ENCODE measurements at places on chromosomes 5 and 9.
A peak's percentile ranks its signal among the peaks of the same experiment; 100 is the strongest.

DNA sequence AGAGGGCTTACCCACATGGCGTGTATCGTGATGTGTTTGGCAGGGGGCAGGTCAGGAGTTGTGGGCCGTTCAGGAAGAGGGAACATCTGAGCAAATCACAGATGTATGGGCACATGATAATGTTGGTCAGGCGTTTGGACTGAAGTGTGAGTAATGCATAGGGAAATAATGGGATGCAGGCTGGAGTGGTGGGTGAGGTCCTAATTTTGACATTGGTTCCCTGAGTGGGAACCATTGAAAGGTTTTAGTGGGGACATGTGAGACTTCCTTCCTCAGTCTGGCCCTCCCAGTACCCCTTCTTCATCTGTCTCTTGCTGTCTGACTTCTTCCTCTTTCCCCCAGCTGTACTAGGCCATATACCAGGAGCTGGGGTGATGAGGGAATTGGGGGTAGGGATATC lies 7.6 kb downstream of the OTULIN start:
- no peak for DNase-seq

- DNase-seq, result no peak
These were observed 147.5 kb upstream of the FGF10 start for GRCh38 chr5:44536650-44537260.

DNA sequence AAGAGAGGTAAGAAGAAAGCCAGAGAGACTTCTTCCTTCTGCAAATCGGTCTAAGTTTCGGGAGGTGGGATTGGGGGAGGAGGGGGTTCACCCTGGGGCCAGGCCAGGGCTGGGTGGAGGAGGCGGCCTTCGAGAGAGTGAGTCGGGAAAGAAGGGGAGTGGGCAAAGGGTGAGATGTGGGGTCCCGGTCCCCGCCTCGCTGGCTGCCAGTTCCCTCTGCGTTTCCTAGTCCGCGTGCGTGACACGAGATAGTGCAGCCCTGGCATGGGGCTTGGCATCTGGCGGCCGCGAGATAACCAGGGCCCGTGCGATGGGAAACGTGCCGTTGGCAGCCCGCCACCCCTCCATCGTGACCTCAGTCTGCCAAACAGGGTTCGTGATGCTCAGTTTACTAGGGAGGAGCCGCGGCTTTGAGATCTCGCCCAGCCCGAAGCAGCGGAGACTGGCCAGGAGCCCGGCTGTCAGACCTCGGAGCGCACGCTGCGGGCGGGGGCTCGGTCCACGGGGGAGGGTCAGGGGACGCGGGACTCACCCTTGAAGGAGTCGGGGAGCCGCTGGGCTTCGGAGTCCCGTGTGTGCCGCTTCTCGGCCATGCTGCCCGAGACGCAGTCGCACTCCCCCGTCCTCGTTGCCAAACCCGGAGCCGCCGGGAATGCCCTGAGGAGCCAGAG lies at the start of gene STOM:
STOM (minus strand) TSS at position 656 of the 671 bp plus-strand sequence; CDS start at position 593, 63 bp downstream.
- DNase-seq, result peak; percentile 40

DNA sequence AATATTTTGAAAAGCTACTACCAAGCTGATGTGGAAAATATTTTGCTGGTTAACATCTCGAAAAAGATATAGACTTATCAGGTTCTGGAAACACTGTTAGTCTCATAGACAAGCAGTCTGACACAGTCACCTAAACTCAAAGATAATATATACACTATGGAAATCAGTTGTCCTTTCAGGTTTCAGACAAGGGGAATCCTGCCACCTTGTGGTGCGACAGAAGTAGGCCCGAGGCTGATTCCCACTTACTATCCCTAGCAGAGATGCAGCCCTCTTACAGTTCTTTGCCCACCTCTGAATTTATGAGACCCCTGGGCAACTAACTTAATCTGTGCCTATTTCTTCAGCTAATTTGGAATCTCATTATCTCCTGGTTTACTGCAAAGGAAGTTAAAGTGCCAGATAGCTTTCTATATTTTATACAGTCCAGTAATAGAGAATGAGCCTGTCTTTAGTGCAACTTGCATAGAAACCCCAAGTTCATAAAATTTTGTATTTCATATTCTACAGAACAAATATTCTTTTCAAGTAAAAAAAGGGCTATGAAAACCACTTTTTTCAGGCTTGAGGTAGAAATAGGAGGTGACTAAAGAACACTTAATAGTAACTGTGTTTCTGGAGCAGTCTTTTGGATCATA lies 16.9 kb downstream of the RAD1 start:
- peak; percentile 17 for DNase-seq

DNA sequence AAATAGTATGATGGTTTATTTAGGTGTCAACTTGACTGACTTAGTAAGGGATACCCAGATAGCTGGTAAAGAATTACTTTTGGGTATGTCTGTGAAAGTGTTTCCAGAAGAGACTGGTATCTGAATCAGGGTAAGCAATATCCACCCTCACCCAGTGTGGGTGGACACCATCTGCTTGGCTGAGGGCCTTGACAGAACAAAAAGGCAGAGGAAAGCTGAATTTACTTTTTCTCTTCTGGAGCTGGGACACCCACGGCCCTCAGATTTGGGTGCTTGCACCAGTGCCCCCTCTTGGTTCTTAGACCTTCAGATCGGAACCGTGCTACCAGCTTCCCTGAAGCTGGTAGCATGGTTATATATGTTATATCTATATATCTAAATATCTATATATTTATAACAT lies 489.5 kb upstream of the MPDZ start:
- no peak for DNase-seq

- DNase-seq, result no peak
These were observed 605.6 kb downstream of the MTRR start for GRCh38 chr5:8474569-8474930.

GRCh38 chr5:102582696-102583095 lies 83.9 kb upstream of the SLCO6A1 start:
- no peak for DNase-seq

GRCh38 chr5:33761139-33761538 lies 130.7 kb downstream of the ADAMTS12 start:
- DNase-seq, result no peak

DNA sequence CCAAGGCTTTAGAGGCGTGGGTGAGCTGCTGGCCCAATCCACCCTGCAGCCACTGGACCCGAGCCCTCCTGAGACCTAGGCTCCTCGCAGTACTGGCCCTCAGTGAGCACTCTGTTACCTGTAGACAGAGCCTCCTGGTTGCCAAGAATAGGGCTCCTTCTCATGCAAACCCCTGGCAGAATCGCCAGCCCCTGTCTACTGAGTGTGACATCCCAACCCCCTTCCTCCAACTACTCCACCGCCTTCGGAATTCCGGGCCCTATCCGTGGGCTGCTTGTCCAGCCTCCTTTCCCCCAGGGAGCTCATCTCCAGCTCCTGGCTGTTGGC lies 23.8 kb upstream of the COL5A1 start:
- no peak for DNase-seq

- no peak for DNase-seq
These were observed 7.5 kb downstream of the EPB41L4B start for GRCh38 chr9:109313351-109313750.

DNA sequence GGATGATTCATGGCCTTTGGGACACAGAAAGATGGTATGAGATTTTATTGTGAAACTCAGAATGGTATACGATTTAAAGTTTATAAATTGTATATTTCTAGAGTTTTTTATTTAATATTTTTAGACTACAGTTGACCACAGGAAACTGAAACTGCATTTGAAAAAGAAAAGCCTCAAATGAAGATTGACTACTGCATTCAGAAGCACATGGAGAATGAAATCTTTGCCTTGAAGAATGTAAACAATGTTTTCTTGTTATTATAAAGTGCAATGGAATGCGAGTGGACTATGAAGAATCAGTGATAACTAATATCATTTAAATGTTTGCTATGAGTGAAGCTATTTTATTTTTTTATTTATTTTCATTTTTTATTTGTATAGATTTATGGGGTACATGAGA lies 169.1 kb upstream of the CDH18 start:
- DNase-seq, result no peak

DNA sequence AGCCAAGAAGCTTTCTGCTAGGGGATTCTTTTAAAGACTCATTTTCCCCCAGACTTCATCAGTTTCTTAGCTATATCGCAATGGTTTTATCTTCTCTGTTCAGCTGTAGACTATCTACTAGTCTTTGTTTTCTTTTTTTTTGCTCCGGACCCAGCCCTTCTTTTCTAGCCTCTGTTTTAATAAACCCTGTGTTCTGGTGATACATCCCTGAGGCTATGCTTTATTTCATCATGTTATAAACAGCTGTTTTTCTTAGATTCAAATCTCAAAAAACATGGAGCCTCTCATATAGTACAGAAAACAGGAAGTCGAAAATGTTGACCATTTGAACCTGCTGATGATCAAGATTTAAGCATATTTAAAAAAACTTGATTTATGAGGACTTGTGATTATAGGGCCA lies 37.8 kb downstream of the SCGB3A1 start:
- no peak for DNase-seq

- no peak for DNase-seq
These were observed 71.3 kb downstream of the PSAT1 start for GRCh38 chr9:78368236-78368635.

GRCh38 chr9:110777876-110778215 lies 109.3 kb downstream of the MUSK start:
- DNase-seq, result no peak

- DNase-seq, result no peak
These were observed 249.6 kb downstream of the DENND1A start for GRCh38 chr9:123680352-123680751.

- DNase-seq, result no peak
These were observed 2.3 kb downstream of the UQCRQ start for GRCh38 chr5:132868754-132869153.

GRCh38 chr5:55306641-55307382 lies 682 bp downstream of the DHX29 start:
- DNase-seq, result no peak

DNA sequence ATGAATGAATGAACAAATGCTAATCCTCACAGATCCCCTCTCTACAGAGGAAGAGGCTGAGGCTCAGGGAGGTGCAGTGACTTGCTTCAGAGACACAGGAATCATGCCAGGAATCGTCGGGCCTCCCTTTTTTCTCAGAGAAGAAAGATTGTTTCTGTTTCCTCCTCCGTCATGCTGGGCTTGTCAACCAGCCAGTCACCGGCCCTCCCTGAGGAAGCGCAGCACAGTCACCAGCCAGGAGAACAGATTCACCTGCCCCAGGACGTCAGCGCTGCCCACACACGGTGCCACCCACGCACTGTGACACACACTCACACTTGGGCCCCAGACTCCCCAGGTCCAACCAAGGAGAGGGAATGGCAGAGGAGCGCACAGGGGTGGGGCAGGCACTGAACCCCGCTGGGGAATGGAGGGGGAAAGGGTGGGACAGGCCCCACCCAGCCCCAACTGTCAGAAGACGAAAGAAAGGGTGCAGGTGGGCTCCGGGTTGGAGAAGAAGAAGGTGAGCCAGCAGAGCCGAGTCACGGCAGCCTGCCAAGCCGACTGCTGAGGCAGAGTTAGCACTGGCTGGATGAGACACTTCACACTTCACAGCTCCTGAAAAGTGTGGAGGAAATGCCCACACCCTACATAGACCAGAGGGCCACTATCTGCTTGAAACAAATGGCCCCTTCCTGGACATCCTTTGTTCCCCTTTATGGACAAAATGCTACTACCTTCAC lies 13.8 kb upstream of the ERGIC1 start:
- DNase-seq, result peak; percentile 39

DNA sequence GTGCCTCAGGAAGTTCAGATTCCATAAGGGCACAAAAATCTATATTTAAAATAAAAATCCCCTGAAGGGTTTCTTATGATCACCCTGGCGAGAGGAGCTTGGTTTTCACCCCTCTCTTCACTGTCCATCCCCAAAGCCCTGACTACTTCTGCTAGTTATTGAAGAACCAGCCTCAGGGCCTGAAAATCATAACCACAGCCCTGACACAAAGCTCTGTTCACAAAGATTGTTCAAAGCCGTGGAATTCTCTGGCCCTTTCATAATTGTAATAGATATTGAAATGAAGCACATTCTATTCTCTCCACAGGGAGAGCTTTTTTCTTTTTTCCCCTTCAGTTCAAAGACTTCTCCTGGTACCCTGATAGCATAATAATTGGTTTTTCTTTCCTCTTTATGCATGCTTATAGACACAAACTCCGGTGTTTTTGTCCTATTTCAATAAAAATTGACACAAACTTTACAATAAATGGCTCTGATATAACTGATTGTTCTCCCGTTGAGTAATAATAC lies 343.8 kb downstream of the CAAP1 start:
- no peak for DNase-seq

DNA sequence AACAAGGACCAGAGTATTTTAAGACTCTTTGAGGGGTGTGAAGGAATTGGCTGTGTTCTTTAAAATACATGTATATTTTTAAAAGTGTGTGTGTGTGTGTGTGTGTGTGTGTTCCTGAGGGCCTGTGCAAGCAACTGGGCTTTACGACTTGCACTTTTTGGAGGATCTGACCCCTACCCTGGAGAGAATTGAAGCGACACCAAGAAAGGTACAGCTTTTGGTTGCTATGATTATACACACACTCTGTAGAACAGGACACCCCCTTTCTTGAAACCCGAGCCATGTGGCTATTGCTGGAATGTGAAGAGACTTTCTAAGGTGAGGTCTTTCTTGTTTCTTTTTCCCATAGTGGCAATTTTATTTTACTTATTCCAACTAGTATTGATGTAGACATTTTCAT lies 988 bp downstream of the SHISAL2B start:
- no peak for DNase-seq

DNA sequence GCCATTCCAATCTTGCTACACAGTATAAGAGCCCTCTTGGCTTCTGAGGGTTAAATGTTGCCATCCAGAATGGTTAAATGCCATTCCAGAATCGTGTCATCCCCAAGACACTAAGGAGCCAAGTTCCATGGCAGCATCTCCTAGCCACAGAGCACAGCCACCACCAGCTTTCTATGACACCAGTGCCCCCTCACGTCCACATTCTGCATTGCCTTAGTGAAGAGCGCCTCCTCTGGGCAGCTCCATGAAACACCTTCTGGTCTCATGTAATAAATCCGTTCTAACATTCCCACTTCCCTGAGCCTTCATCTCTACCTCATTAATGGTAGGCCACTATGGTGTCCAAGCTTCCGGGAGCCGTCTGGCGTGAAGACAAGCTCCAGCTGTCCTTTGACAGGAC lies 12.4 kb downstream of the CBY3 start:
- no peak for DNase-seq

GRCh38 chr5:73940801-73941200 lies 314.8 kb downstream of the ARHGEF28 start:
- DNase-seq, result no peak

DNA sequence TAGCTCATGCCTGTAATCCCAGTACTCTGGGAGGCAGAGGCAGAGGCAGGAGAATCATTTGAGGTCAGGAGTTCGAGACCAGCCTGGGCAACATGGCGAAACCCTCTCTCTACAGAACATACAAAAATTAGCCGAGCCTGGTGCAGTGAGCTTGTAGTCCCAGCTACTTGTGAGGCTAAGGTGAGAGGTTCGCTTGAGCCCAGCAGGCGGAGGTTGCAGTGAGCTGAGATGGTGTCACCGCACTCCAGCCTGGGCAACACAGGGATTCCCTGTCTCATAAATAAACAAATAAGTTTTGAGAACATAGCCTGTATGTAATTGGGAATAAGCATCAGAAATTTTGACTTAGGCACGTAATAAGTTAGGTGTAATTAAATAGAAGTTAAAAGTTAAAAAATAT lies 971.7 kb upstream of the COX7C start:
- DNase-seq, result no peak
